ENCODE measurements at places on chromosomes 4 and X.

DNA sequence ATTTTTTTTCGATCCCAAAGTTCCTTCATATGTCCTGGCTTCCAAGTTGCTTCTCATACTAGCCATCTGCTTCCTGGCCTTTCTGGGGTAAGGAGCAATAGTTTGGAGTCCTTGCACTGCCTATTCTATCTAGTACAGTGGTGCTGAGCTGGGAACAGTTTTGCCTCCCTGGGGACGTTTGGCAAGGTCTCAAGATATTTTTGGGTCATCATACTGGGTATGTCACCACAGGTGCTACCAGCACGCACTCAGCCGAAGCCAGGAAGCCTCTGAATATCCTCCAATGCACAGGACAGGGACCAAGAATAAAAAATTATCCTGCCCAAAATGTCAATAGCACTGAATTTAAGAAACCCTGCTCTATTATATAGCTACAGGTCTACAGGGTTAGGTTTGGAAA lies 35.4 kb upstream of the TMSB15B start:
- no peak for DNase-seq

DNA sequence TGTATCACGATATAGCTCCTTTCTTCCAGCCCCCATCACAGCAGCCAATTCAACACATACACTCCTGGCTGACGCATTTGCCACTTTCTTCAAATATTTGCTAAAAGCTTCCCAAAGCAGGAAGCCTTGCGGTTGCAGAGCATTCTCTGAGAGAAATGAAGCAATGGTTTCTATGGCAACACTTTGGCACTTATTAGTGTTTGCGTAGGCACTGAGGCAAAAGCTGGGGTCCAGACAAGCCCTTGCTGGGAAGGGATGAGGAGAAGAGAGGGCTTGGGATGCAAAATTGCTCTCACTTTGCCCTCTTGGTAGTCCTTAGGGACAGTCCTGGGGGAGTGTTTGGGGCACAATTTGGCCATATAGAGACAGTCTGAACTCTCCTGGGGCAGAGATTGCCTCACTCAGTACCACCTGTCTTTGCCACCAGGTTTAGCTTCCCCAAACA lies 55.0 kb upstream of the PAK3 start:
- no peak for DNase-seq

- DNase-seq, result no peak
These were observed 49.8 kb upstream of the HMX1 start for GRCh38 chr4:8921465-8921864.

DNA sequence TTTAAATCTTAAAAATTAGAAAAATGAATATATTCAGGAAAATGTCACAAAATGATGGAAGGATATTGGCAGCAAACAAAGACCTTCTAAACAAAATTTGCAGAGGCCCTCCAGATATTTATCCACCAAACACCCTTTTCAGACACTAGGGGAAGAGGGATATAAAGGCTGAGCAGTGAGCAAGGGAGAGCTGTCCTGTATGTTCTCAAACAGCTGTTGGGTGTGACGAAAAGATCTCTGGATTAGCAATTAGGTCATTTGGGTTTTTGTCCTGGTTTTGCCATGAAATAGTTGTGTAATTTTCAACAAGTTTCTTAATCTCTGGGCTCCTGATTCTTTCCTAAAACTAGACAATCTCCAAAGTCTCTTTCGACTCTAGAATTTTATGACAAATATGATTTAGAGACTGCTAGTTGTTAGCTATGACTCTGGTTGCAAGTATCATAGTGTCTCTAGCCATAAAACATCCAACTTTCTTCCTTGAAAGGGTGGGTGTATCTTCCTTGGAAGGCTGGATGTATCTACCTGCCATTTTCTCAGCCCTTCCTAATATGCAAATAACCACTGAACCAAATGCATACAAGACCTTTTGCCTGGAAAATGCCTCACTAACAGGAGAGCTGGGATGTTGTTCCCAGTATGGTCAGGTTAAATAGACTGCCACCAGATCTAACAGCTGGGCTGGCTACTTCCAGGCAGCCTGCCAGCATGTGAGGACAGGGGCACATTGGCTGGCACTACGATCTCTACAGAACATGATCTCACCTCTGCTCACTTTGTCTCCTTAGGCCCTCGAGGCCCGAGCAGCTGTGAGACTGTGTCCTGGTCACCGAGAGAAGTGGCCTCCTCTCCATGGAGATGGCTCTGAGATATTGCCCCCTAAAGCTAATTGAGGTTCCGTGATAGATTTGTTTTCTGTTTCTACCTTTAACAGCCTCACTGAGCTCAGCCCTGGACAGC lies 225.5 kb upstream of the JADE1 start:
- no peak for DNase-seq

DNA sequence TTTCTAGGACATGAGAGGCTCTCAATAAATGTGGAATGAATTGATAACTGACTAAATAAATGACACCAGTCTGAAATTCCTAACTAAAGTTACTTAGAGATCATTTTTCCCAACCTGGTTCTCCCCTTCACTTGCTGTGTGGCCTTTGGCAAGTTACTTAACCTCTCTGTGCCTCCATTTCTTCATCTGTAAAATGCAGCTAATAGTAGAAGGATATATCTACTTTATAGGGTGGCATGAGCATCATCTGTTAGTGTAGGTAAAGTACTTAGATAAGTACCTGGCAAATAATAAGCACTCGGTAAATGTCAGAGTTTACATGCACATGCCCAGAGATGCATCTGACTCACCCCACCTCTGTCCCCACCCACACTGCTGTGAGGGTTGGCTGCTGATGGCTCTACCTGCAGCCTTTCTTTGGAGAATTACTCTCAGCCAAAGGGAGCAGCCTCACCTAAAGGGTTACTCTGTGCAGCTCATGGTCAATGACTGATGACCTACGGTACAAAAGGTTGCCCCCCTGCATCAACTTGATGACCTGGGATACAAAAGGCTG lies 139.3 kb downstream of the CHIC2 start:
- DNase-seq, result no peak

DNA sequence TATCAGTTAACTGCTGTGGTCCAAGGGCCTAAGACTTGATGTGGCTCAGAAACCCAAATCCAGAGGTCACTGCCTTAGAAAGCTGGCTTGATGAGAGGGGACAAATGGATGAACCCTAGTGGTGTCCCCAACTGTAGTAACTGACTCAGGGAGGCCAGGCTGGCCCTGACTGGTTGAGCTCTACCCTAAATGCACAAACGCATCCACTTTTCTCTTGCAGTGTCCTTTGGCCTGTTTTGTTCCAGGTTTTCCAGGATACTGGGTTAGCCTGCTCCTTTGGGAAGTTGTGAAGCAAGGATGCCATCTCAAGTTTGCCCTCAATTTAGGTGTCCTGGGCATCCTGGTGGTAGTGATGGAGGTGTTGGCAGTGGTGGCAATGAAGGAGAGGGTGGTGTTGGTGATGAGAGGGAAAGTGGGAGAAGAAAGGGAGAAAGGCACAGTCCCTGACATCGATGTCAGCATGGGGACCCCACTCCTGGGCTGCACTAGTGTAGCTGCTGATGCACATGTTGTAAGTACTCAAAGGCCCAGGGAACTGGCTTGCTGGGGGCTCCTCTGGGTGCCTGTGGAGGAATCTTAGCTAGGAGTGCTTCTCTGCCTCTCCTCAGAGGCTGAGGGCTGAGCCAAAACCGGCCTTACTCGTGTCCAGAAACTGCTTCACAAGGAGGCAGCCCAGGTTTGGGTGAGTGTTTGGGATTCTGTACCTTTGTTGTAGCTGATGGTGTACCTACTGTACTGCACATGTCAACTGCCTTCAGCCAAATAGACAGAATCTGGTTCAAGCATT lies 2.9 kb upstream of the HAND2 start:
- DNase-seq, result no peak

- DNase-seq, result no peak
These were observed 168.6 kb downstream of the MAML3 start for GRCh38 chr4:139985401-139985800.

DNA sequence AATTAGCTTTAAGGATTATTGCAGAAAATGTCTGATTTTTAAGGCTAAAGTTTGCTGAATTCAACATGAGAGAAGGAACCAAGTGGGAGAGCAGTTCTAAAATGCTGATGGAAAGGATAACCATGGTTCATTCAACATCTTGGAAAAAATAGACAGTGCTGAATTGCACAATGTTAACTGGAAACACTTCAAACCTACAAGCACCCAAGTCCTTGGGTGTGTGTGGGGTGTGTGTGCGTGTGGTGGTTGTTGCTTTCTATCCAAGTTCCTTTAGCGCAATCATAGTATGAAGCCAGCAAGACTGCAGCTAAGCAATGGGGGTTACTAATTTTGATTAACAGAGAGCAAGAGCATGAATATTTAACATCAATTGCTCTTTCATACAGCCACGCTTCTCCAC lies 29.3 kb upstream of the SCOC start:
- no peak for DNase-seq

- DNase-seq, result no peak
These were observed 25.4 kb upstream of the IL2 start for GRCh38 chr4:122481766-122482405.

DNA sequence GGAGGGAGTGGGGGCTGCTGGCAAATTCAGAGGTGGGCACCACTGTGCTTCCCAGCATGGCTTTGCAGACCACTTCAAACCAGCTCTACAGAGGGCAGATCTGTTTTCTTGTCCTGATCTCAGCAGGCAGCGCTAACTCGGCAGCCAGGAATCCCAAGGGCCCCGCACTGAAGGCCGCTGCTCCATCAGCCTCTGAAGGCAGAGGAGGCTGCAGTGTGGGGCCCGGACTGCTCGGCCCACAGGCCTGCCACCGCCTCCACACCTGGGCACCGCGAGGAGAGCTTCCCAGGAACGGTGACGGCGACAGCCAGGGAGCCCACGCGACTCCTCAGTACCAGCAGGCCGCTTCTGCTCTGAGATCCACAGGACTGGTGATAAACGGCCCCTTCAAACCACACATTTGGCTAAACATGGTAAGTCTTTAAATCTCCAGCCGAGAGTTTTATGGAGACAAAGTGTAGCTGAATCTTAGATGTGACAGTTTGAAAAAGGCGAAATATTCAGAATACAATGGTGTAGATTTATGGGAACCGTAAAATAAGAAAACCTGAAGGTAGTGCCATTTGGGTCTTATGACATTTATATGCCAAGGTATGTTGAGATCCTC lies 23.6 kb downstream of the DCTD start:
- DNase-seq, result no peak

GRCh38 chr4:170420255-170420693 lies 330.5 kb upstream of the AADAT start:
- no peak for DNase-seq

- DNase-seq, result no peak
These were observed 237.5 kb upstream of the CTSO start for GRCh38 chr4:156191044-156191781.

DNA sequence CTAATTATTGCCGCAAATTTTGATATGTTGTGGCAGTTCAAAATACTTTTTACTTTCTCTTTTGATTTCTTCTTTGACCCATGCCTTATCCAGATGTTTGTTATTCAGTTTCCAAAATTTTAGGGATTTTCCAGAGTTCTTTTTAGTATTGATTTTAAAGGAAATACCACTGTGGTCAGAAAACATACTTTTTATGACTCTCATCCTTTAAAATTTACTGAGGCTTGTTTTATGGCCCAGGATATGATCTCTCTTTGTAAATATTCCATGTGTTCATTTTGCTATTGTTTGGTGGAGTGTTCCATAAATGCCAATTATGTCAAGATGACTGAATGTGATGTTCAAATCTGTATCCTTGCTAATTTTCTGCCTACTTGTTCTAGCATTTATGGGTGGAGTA lies 272.3 kb upstream of the DIPK2B start:
- DNase-seq, result no peak

DNA sequence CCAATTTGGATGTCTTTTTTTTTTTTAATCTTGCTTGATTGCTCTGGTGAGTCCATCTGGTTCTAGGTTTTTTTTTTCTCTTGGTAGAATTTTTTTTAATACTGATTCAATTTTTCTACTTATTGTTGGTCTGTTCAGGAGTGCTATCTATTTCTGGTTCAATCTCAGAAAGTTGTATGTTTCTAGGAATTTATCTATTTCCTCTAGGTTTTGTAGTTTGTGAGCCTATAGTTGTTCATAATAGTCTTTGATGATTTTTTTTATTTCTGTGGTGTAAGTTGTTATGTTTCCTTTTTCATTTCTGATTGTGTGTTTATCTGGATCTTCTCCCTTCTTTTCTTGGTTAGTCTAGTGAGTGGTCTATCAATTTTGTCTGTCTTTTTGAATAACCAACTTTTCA lies 129.6 kb downstream of the FAM13A start:
- DNase-seq, result no peak

- DNase-seq, result no peak
These were observed 35.6 kb downstream of the PKD2 start for GRCh38 chr4:88043001-88043400.

- no peak for DNase-seq
These were observed 101.9 kb downstream of the PCDH7 start for GRCh38 chr4:30821859-30822612.

DNA sequence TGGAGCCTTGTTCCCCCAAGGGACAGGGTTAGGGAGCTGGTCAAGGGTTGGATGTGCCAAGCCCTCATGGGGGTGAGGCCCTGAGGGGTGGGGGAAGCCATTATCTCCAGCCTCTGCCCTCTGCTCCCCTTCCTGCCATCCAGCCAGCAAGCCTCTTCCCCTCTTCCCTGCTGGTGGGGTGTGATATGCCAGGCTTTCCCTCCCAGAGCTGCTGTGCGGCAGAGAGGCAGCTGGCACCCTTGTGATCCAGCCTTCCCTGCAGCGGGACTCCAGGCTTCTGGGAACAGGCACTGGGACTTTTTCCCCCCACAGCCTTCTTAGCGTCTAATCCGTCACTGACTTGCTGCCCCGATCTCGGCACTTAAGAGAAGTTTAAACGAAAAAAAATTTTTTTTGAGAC lies 6.3 kb downstream of the SSR4 start:
- DNase-seq, result no peak

DNA sequence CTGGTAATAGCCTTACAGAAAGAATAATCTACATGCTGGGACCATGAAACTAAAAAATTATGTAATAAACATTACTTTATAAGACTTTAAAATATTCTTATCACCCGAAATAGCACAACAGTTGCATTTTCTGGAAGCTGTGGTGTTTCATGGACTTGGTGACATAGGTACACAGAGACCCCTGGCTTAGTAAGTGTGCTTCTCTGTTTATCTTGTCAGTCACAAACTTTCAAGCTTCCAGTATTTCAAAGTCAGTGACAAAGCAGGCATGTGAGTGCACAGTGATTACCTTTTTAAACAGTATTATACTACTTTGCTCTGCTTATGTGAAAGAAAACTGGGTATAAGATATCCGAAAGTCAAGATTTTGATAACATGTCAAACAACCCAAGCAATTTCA lies 84.3 kb downstream of the PAPSS1 start:
- DNase-seq, result no peak

GRCh38 chr4:89307446-89308160 lies at the start of gene GPRIN3:
Gene GPRIN3 (minus strand): TSS chr4:89307800. CDS start chr4:89250110, 57,690 bp downstream.
- no peak for DNase-seq

DNA sequence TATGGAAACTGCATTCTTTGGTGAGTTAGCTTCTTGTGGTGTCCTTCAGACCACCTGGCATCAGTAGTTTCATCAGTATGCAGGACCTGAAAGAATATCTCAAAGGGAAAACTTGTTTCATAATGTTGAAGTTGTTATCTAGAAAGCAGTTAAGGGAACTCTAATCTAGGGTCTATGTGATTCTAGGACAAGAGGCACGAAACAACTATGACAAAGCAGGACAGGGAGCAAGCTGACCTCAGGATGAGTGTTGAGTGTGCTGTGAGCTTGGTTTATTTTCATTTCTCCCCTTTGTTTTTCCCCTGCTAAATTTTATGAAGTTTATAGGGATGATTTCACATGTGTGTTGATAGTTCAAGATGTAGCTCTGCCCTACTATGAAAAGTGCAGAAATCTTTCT lies 65.7 kb downstream of the MXRA5 start:
- DNase-seq, result no peak

GRCh38 chrX:132983496-132983895 lies 25.1 kb upstream of the HS6ST2 start:
- DNase-seq, result no peak

- DNase-seq, result no peak
These were observed 53.0 kb downstream of the CHST7 start for GRCh38 chrX:46626566-46626965.

All from stimulated activated CD8-positive, alpha-beta memory T cell treated with anti-CD3 and anti-CD28 coated beads, Interleukin-7, amount 100 ng/mL, for 24 hours (primary cell).